Stimulated activated CD4-positive, alpha-beta T cell treated with anti-CD3 and anti-CD28 coated beads, Interleukin-4, amount 100 ng/mL, for 4 hours (primary cell): ENCODE measurements at places on chromosomes 1 and 21.

GRCh38 chr1:35032384-35032739 is 617 bp upstream of the ZMYM6 start:
- DNase-seq, result no peak

- no peak for DNase-seq
These were observed 73.7 kb downstream of the SPATA46 start for GRCh38 chr1:162303004-162303344.

GRCh38 chr1:19684677-19685076 is 20.0 kb downstream of the HTR6 start:
- no peak for DNase-seq

DNA sequence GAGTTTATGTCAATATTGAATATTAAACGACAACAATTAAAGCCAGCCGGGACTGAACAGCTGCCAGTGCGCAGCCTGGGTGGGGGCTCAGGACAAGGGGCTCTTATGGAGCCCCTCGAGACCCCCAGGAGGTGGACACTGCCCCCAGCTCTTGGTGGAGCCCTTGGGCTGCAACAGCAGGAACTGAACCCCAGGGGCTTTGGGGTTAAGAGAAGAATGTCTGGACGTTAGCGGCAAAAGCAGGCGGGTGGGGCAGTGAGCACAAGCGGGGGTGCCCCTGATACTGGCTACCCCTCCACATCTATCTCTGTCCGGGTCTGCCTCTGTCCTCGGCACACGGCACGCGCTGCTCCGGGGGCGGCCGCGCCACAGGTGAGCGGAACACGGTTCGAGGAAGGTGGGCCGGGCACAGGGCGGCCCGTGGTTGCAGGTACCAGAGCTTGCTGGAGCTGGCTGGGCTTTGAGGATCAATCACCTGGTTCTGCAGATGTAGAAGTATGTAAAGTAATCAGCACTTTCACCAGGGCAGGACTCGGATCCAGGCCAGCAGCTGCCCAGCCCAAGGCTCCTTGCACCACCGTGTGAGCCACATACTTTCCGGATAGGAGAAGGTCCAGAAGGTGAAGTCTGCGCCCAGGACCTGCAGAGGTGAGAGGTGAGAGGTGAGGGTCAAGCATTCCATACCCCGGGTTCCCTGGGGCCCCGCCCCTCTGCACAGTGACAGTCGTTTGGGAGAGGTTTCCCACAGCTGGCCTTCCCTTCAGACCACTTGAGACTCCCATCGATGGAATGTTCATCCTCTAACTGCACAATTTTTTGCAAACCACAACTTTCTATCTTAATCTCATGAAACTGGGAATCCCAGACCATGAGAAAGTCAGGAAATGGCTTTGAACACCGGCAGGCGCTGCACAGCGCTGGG is 12.4 kb upstream of the POFUT2 start:
- no peak for DNase-seq

DNA sequence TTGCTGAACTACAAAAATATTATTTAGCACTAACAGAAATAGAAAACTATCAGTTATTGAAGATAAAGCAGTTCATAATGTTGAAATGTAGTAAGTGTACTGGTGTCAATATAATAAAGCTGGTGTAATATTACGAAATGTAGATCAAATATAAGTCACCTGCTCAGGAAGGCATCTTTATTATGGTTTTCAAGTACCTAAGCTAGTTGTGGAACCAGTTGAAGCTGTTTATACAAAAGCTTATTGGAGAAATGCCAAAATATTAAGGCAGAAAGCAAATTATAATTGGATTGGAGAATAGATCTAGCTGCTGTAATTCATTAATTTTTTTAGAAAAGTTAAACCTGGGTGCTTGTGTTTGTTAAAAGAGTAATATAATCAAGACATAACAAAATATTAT is 6.2 kb upstream of the MARK1 start:
- no peak for DNase-seq

DNA sequence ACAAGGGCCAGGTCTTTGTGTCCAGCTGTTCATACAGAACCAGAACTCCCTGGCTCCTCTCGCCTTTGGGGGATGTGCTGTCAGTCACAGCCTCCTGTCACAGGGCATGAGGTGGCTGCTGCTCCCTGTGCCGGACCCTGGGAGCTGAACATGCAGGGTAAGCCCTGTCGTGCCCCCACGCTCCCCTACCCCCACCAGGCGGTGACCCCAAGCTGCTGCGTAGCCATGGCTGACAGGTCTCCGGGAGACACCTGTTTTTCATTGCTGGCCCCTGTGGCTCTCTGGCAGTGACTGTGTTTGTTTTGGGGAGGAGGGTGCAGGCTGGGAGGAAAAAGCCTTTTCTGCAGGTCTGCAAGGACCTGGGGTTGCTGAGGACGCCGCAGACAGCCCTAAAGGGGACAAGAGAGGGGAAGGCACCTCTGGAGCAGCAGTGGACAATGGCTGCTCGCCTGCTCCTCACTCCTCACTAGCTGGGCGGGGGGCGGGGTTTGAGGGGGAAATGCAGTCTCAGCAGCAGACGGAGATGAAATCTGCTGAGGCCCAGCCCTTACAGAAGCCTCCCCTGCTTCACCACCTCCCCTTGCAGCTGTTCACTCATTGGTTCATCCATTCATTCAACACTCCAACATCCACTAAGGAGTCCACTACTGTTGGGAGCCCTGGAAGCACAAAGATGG is 81.4 kb downstream of the TRABD2B start:
- DNase-seq, result no peak

- no peak for DNase-seq
These were observed 170.2 kb upstream of the RUNX1 start for GRCh38 chr21:35219291-35219690.

- no peak for DNase-seq
These were observed 31.7 kb upstream of the HEATR1 start for GRCh38 chr1:236636017-236636416.

DNA sequence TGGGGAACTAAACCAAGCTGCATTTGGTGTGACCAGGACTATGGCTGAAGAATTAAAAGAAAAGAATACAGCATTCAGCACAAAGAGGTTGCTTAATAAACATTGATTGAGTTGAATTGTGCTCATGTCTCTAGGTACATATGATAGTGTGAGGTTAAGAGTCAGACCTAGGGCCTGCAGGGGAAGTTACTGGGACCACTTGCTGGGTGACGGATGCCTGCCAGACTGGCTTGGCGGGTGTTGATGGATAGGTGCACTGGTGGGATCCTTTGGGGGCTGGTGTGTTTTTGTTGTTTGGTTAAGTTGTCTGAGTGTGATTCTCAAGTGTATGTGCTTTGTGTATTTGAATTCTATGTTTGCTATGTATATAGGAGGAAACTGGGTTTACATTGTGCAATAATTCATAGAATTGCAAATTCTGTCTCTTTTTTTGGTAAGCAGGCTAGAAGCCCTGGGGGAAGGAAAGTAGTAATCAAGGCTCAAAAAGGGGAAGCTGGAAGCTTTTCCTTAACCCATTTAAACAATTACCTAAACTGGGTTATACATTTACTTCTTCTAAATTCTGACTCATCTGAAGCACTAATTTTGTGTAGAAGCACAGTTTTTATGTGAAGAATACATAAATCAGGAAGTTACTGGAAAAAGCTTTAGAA is 1.8 kb downstream of the CD101 start:
- no peak for DNase-seq

GRCh38 chr1:109826930-109827349 is 63.2 kb upstream of the EPS8L3 start:
- no peak for DNase-seq

- DNase-seq, result no peak
These were observed 146.1 kb downstream of the SIPA1L2 start for GRCh38 chr1:232483826-232484225.

- DNase-seq, result peak; percentile 49
These were observed 5.0 kb downstream of the PFKL start for GRCh38 chr21:44304877-44305293.

DNA sequence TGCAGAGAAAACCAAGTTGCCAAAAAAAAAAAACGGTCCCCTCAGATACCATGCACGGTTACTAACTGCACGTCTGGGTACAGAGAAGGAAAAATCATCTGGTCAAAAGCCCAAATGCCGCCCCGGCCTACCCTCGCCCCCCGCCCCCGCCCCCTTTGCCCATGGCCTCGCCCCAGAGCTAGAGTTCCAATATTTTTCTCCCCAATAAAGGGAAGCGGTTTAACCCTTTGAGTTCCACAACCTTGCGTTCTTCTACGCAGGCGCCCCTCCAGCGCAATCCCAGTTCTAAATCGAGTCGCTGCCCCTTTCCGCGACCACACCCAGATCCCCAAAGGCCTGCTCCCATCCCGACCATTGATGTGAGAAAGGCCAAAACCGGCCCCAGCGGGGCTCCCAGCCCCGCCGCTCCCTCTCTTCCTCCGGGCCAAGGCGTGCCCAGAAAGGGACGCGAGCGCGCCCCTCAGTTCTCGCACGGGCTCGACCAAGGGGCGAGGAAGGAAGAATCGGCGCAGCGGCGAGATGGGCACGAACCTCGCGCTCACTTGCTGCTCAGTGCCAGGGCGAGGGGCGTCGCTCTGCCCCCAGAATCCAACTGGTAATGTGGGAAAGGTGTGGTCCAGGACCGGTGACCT is 797 bp downstream of the WDR47 start:
- no peak for DNase-seq

GRCh38 chr21:37408464-37409193 is 42.1 kb downstream of the DYRK1A start:
- DNase-seq, result no peak

GRCh38 chr1:205236526-205236925 is 8.8 kb downstream of the TMCC2 start:
- DNase-seq, result no peak

DNA sequence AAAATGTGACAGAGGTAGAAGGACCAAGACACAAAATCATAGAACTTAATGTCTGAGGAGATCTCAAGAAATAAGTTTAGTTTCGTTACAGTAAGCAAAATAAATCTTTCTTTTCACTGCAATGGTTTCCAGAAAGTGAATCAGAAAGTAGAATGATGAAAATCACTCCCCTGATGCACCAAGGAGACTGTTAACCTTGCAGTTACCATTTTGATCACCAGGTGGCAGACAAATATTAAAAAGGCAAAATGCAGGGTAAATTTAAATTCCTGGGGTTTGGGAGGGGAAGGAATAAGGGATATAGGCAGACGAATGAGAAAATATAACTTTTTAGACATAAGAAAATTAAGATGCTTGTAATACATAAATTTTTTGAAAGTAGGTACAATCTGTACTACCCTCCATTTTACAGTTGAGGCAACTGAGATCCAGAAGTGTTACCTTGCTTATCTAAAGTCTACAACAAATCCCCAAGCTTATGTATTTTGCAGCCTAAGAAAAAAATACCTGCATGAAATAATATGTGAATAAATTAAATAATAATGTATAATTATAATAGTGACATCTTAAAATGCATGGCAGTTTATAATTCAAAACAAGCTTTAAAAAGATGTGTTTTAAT is 253.2 kb downstream of the CRB1 start:
- DNase-seq, result no peak

- no peak for DNase-seq
These were observed 16.7 kb upstream of the LYST start for GRCh38 chr1:235883261-235883927.

DNA sequence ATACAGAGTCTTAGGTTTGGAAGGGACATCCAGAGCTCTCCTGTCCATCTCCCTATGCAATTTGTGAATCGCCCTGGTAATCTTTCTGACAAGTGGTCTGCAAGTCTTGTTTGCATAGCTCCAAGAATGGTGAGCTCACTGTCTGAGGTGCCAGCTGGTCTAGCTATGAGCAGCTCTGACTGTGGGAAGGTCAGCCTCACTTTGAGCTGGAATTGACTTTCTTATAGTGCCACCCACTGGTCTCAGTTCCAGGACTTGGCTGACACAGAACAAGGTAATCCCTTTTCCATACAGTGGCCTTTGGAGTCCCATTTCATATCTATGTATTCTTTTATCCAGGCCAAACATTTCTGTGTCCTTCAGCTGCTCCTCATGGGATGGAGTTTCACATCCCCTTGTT is 95.6 kb upstream of the C8B start:
- no peak for DNase-seq

DNA sequence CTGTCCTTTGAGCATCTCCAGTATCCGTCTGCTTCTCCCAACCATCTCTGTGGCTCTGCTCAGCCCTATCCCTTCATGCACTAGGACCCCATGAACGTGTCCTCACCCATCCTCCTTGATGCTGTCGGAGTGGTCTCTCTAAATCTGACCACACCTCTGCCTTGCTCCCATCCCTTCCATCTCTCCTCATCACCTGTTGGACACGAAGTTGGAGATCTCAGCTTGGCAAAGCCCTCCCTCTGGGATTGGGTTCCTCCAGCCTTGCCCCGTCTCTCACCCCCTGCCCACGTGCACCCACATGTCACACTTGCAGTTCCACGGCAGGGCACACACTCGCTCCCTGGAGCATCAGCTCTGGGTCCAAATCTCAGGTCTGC is 135.7 kb downstream of the ACTL8 start:
- no peak for DNase-seq

DNA sequence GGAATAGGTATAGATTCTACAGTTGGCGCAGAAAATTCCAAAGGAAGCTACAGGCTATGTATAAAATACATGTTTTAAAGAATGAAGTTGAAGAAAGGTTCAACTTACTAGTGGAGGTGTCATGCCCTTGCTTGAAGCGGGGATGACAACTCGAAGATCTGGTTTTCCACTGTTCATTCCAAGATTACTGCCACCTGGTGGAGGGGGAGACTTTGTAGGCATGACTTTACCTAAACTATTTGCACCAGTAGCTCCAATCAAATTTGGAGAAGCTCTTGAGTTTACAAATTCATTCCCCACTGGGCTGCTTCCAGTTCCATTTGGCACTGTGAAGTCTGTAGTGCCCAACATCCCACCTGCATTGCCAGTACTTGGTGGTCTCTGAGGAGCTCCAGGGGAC is 81.7 kb downstream of the AXDND1 start:
- no peak for DNase-seq

- no peak for DNase-seq
These were observed 17.8 kb upstream of the HSD3B1 start for GRCh38 chr1:119489201-119489600.

DNA sequence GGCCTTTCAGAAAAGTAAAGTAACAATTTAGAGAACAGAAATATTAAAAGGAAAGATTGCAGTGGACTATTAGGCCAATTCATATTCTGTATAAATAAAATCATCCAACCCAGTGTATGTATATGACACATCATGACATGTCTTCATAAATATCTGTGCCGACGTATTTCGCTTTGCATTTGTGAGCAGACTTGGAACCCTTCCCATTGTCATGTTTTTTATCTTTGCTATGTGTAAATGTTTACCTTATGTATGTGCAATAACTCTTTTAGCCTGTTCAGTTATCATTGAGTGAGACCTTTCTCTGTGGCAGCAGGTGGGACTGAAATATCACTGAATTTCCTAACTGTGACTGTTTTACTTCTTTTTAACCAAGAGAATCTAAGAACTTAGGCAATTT is 58.0 kb upstream of the FAM3B start:
- no peak for DNase-seq

DNA sequence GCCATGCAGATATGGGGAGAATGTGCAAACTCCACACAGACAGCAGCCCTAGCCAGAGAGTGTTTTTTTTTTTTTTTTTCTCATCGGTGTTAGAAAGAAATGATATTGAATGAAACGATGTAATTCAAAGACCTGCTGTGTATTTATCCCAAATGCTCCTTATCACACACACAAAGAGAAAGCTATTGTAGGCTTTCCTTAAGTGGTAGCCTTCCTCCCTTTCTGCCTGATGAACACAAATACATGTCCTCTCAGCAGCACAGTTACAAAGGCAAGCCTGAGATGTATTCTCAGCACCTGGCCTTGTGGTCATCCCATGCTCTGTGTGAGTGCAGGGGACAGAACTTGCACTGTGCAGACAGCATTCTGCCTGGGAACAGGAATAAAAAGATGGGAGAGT is 93.8 kb downstream of the PLPPR5 start:
- no peak for DNase-seq
